C1 segment of cervical spinal cord (tissue), 14 donors: ENCODE measurements at places on chromosomes 12 and 14.

DNA sequence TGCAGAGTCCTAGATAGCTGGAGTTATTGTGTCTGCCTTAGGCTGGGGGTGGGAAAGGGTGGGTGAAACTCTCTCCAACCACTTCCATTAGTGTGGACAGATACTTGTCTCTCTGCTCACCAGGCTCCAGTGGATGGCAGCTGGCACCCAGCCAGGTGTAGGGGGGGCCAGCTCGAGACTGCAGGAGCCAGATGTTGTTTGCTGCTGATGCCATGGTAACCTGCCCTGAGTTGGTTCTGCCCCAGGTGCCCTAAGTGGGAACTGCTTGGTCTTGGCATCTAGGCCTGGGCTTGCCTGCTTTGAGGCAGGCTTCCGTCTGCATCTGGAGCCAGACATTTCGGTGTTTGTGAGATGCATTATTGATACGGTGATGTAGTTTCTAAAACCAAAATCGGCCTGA lies 82.2 kb downstream of the ADCK1 start:
- no peak for DNase-seq

- DNase-seq: no peak
Observed at GRCh38 chr14:68707482-68707881, 85.4 kb downstream of the ZFP36L1 start.

DNA sequence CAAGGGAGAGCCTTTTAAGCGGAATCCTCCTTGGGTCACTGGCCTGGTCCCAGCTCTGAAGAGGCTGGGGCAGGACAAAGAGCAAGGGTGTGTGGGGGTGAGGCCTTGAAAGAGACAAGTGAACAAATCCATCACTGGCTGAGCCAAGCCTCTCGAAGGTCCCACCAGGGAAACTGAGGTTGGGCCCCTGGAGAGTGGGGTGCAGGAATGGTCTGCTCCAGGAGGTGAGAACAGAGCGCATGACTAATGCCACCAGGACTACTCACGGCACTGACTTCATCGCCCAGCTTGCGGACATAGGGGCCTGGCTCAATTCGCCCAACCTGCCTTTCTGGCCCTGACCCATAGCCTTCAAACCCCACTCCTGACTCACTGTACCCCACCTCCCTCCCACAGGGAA lies 19.2 kb upstream of the DEGS2 start:
- DNase-seq: no peak

GRCh38 chr12:94305130-94305957 lies 154.3 kb downstream of the CEP83 start:
- no peak for DNase-seq

GRCh38 chr12:47868041-47868440 lies 36.8 kb downstream of the VDR start:
- DNase-seq: no peak

- no peak for DNase-seq
Observed at GRCh38 chr12:83700838-83701237, 1014.1 kb downstream of the TMTC2 start.

GRCh38 chr12:71730936-71731335 lies 23.7 kb upstream of the RAB21 start:
- DNase-seq: no peak

DNA sequence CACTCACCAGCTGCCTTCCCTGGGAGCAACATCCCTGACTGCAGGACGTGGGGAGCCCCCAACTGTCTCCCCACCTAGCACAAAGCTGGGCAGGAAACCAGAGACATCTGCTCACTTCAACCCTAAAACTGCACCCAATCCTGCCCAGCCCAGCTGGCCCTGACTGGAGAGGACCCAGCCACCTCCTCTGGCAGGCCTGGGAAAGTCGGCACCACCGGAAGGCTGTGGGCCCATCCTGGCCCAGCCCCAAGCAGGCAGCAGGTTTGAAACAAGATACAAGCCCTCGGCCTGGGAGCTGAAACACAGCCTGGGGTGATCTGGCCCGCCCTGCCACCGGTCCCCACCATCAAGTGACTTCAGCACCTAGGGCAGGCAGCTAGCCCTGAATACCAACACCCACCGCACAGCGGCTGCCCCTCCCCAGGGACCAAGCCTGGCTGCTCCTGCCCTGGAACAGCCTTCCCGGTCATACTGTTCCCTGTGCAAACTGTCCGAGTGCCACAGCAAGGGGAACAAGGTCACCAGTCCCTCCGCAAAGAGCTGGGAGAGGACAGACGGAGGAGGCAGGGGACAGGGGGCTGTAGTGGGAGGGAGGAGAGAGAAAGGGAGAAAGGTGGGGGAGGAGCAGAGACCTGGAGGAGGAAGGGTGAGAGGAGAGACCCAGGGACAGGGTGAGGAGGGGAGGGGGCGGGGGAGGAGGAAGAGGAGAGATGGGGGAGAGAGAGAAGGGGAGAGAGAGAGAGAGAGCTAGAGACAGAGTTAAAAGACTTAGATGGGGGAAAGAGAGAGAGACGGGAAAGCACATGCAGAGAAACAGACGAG lies 115.7 kb downstream of the RFLNA start:
- DNase-seq: no peak

- DNase-seq: no peak
Observed at GRCh38 chr12:20269337-20270067, 98.8 kb upstream of the PDE3A start.

DNA sequence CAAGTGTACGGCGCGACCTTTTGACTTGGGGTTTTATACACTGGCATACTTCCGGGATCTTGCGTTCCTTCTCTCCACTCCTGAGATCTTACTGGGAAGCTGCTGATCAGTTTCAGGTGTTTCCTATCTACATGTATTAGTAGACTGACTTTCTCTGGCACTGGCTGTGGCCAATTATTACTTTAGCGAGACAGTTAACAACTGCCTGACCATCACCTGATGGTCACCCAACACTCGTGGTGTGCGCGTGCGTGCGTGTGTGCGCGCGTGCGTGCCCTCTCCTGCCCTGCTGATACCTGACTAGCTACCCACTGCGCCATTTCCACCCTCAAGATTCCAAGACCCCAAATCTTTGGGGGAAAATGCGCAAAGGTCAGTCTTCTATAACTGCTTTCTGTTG lies 249.9 kb downstream of the AEBP2 start:
- DNase-seq: no peak

GRCh38 chr12:124140944-124141486 lies 153.9 kb upstream of the RFLNA start:
- DNase-seq: no peak

DNA sequence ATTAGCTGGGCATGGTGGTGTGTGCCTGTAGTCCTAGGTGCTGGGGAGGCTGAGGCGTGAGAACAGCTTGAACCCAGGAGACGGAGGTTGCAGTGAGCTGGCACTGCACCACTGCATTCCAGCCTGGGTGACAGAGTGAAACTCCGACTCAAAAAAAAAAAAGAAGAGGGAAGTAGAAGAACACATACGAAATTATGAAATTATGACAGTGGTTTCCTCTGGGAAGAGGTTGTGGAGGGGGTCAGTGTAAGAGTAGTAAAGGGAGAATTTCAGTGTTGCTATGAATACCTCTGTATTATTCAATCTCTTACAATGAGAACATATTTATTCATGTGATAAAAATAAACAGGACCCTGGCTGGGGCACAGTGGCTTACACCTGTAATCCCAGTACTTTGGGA lies 24.7 kb upstream of the CSRNP2 start:
- no peak for DNase-seq

- no peak for DNase-seq
Observed at GRCh38 chr12:124938587-124938986, 24.1 kb upstream of the UBC start.

- no peak for DNase-seq
Observed at GRCh38 chr12:19908830-19909229, 459.5 kb upstream of the PDE3A start.

GRCh38 chr14:76228138-76228537 lies 76.4 kb downstream of the GPATCH2L start:
- no peak for DNase-seq

GRCh38 chr12:72081777-72082176 lies 143.1 kb downstream of the TPH2 start:
- DNase-seq: no peak

DNA sequence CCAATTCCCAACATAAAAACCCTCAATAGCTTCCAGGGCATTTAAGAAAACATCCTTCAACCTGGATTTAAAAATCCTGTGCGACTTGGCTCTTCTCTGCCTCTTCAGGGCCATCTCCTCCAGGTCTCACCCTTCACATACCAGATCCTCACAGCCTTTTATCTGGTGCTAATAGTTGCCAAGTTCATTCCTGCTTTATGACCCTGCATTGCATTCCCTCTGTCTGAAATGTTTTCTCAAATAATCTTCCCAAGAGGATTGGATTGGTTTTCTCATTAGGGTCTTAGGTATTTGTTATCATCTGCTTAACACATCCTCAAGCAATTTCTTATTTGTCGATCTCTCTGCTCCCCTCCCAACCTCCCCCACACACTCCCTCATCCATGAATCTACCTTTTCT lies 832.0 kb downstream of the GALC start:
- DNase-seq: no peak

DNA sequence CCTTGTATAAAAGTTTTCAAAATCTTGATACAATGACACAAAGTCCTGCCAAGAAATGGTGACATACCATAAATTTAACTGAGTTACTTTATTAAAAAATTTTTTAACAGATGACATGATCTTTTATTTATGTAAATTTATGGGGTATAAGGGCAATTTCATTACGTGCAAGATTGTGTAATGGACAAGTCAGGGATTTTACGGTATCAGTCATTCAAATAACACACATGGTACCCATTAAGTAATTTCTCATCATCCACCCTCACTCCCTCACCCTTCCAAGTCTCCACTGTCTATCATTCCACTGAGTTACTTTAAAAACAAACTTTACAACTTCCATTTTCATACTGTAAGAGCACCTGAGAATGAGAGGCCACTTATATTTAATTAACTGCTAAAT lies 37.4 kb downstream of the SPTLC2 start:
- no peak for DNase-seq
